ENCODE measurements at places on chromosomes 11 and 22.
A peak's percentile ranks its signal among the peaks of the same experiment; 100 is the strongest.

- no peak for DNase-seq
Measured at GRCh38 chr11:122468965-122469364, 186.6 kb upstream of the UBASH3B start.

- DNase-seq = no peak
Measured at GRCh38 chr11:7667460-7667859, 5.8 kb downstream of the CYB5R2 start.

GRCh38 chr11:9600644-9601036 is 27.2 kb downstream of the WEE1 start:
- peak; percentile 88 for DNase-seq

DNA sequence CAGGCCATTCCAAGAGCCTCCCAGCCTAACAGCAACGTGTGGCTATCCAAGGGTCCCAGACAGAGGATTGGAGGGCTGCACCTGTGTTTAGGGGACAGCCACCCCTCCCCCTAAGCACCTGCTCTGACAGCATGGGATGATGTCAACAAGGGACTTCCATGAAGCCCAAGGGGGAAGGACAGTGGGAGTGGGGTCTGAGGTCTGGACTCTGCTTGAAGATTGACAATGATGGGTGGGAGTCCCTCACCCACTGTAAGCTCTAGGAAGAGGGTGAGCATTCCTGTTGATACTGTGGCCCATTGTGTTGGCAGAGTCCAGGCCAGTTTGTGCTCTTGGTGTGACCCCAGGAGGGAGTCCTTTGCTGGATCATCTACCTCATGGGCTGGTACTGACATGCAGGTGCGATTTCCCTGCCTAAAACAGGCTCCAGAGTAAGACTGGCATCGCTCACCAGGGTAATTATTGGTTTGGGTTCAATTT is 46.9 kb upstream of the TUB start:
- no peak for DNase-seq

DNA sequence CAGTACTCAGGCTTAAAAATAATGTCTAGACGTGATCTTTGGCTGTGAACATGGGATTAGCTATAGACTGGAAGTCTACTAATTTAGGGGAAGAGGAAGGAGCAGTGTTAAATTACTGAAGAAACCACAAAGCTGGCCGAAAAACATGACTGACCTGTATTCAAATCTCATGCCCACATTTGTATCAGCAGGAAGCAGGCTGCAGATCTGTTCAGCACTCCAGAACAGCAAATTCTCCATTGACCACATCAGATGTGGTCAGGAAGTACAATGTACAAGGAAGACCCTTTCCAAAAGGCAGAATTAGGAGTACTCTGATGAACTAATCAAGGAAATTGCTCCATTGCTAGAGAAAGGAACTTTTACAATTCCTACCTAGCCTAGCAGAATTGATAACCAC is 31.7 kb downstream of the DCDC1 start:
- no peak for DNase-seq

GRCh38 chr11:127843483-127844396 is 743.6 kb downstream of the ETS1 start:
- DNase-seq = peak; percentile 72

DNA sequence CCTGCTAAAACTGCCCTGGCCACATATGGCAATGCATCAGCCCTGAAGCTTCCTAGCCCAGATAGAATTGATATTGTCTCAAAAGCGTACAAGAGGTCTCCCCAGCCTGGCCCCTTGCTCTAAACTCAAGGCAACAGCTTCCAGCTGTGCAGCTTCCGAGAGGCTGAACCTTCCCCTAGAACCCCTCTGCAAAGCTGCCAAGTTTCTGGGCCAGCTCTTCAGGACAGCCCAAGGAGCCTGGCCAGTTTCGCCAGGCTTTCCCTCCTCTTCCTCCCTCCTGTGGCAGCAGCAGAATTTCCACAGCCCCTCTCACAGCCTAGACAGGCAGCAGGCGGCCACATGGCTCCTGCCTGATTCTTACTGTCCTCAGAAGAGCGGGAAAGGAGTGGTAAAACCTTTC is 34.5 kb downstream of the NUMA1 start:
- DNase-seq = no peak

DNA sequence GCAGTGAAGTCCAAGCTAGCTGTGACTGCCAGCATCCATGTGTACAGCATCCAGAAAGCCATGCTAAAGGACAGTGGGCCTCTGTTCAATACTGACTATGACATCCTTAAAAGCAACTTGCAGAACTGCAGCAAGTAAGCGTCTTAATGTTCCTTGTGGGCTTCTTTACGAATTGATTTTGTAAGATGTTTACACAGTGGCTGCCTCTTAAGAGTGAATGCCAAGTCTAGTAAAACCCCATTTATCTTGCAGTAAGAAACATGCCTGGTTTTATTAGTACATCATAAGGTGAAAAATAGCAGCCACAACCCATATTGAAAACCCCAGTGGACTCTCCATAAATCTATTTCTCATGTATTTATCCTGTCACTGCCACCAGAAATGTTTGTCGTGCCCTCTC is 20.5 kb downstream of the POLD3 start:
- no peak for DNase-seq

DNA sequence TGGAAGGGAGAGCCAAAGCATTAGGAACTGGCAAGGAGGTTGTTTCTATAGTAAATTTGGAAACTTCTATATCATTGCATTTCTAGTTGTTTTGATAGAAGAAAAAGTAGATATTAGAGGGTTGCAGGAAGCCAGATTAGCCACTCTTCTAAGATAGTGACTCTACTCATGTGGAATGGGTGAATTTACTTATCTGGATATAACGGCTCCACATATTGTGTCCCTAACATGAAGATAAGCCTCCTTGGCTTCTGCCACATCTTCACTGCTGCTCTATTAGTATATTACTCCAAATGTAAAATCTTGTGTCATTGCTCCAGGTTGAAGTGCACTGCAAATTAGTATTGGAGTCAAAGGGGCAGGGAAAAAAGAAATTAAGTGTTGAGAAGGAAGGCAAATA is 283.3 kb downstream of the CASP12 start:
- DNase-seq = no peak

GRCh38 chr11:34986883-34987520 is 70.6 kb downstream of the PDHX start:
- DNase-seq = no peak

DNA sequence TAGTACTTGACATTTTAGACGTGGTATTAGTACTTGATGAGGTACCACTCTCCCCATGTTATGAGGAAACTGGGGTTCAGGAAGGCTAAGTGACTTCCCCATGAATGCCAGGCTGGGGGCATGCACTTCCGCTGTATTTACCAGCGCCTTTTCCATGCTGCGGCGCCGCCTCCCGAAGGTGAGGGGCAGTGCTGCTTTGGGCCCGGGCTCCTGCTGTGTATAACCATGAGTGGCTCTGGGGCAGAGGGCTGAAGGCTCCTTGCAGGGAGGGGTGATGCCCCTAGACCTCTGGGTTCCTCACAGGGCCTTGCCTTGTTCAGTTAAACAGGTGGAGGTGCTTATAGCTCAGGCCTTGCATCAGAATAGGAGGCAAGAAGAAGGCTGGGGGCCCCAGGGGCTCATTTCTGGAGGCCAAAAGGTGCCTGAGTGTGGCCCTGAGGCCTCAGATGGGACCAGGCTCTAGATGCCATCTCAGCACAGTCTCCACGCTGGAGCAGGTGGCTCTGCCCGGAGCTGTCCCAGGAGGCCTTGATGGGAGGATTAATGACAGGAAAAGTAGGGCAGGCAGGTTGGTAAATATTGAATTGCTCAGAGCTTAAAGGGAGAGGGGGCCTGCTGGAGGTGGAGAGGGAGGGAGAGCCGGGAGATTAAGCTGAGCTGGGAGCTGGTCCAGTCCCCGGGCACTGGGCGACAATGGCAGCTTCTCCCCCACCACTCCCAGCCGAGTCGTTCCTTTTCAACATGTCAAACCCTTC is 129.6 kb downstream of the CEP164 start:
- no peak for DNase-seq

DNA sequence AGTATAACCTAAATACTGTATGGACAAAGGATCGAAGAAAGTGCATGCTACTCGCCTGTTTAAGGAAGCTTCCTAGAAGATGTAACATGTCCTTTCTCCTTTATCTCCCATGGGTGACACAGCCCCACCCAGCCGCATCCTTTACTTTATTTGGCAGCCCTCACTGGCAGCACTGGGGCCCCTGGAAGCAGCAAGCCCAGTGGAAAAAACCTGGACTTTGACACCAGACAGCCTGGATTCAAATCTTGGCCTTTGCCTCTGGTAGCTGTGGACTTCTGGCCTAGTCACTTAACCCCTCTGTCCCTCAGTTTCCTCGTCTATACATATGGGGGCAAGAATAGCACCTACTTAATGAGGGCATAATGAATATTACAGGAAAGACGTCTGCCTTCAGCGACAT is 67.1 kb downstream of the MYEOV start:
- no peak for DNase-seq

DNA sequence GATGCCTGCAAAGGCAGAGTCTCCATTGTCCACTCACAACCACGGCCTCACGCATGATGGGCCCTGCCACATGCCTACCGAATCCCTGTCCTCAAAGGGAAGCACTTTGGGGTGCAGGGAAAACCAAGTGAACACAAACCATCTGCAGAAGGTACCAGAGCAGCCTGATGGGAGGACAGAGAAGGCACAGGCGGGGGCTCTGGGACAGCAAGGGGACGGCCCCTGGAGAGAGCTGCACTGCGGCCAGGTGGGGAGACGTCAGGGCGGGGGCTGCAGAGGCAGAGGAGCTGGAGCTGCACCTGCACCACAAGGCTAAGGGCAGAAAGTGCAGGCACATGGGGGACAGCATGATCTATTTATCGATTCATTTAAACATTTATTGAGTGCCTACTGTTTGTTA is 1056.0 kb downstream of the TBC1D22A start:
- DNase-seq = no peak

- DNase-seq = no peak
Measured at GRCh38 chr11:35954205-35954604, 10.3 kb downstream of the LDLRAD3 start.

- DNase-seq = no peak
Measured at GRCh38 chr22:37844904-37845329, 783 bp upstream of the ANKRD54 start.

GRCh38 chr22:27466778-27467438 is 334.6 kb downstream of the MN1 start:
- no peak for DNase-seq

- peak; percentile 32 for DNase-seq
Measured at GRCh38 chr22:36797911-36798673, 18.7 kb downstream of the PVALB start.

GRCh38 chr11:118263112-118263511 is 985 bp downstream of the MPZL2 start:
- no peak for DNase-seq

GRCh38 chr11:112453601-112454577 is 193.2 kb upstream of the PLET1 start:
- DNase-seq = peak; percentile 48

GRCh38 chr11:75073459-75074190 is 23.1 kb downstream of the OR2AT4 start:
- DNase-seq = no peak

DNA sequence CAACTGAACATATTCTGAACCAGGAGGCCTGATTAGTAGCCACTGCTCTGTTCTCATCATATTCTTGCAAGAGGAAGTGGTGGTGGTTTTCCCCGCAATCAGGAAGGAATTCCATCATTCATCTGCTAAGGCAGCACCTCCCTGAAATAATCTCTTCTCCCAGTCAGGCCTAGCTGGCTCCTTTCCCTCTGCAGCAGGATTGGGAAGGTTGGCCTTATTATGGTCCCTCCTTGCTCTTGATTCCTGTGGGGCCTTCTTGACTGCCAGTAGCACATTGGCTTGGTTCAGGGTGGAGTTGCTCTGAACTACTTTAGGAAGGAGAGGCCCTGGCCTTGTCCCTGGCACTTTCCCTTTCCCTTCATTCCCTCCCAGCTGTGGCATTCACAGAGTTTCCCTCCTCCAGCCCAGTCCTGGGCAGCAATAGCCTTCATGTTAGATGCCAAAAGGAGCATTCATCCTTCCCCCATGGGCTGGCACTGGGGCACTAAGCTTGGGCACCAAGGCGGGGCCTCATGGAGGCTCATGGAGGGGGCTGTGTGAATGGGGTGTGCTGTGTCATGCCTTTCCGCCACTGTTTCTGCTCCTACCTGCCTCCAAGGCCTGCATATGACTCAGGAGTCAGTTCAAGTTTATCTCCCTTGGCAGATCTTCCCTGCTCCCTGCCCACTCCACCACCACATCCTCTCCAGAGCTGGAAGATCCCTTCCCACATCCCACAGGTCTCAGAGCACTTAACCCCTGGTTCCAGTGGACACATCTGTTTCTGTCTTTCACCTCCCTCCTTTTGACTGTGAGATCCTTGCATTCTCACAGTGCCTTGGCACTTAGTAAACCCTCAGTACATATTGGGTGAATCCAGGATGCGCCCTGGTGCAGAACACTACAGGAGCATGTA is 27.6 kb upstream of the CD44 start:
- no peak for DNase-seq

DNA sequence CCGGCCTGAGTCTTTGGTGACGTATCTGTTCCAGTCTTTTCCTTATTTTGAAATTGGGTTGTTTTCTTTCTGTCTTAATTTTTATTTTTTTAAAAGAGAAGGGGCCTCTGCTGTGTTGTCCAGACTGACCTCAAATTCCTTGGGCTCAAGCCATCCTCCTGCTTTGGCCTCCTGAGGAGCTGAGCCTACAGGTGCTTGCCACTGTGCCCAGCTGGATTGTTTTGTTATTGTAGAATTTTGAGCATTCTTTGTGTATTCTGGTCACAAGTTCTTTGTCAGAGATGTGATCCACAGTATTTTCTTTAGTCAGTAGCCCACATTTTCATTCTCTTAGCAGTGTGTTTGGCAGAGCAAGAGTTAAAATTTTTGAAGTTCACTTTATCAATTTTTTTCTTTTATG is 100.1 kb downstream of the ATXN10 start:
- no peak for DNase-seq

DNA sequence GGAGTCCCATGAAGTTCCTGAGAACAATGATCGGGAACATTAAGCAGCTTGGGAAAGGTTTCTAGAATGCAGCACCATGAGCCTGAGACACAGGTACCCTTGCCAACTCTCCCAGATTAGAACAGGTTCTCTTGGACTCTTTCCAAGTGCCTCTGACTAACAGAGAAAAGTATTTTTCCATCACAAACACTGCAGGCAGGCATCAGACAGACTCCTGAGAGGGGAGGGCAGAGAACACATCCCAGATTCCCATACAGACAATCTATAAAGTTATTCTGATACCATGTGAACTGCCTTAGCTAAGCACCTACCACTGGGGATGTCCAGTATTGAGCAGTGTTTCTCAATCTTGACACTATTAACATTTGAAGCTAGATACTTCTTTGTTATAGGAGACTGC is 27.3 kb downstream of the SERGEF start:
- DNase-seq = no peak

- no peak for DNase-seq
Measured at GRCh38 chr11:113331441-113331840, 17.1 kb downstream of the TTC12 start.

- no peak for DNase-seq
Measured at GRCh38 chr11:8759634-8760033, 77.0 kb downstream of the RPL27A start.

DNA sequence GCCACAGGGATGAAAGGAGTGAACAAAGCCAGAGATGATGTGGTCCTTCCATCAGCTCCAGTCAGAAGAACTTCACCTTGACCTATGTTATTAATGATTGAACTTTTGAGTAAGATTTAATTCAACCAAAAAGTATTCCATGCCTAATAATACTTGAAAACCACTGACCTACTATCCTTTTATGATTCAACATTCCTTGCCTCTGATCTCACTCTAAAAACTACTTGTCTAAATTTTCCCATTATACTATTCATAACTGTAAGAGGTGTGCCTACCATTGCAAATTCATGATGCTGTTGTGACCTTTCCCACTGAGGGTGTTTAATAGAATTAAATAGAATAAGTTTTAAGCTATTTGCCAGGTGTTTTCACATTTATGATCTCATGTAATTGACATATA is 164.7 kb upstream of the GUCY1A2 start:
- no peak for DNase-seq

Data from GM12865 (cell line).